ENCODE measurements at places on chromosomes 2 and 18. TPM values are rescaled to one million over a fixed set of nuclear protein-coding genes. Genes with fewer than 3 reads are reported as not detected.

GRCh38 chr2:229348128-229348527, 77.0 kb upstream of the PID1 start:
- DNase-seq = no peak

Gene KIF1A
- 0.42 TPM for total RNA-seq

DNA sequence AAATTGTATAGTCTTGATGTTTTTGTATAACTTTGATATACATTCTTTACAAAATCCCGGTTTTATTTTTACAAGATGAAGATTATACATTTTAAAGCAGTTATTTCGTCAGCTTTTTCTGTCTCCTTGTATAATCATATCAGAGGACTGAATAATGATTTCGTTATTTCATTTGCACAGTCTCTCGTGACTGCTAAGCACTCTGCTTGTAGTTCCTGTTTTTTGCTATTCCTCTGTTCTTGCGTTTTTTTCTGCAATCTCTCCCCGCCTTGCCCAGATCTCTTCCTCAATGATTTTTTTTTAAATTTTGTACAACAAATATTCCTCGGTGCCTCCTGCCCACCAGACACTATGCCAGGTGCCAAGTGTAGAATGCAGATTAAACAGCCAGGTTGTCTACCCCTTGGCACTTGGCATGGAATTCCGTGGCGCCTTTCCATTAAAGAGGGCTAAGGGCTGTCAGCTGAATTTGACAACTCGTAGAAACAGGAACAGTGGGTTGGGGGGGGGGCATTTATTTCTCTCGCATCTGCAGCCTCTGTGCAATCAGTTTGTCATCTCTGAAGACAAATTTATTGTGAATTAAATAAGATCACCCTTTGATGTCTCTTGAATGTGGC, 69.6 kb downstream of the KLHL29 start:
- no peak for DNase-seq

GRCh38 chr2:82317012-82317411, 2012.5 kb upstream of the LRRTM1 start:
- peak; percentile 84 for DNase-seq

Gene TRIM54
- total RNA-seq = 0.17 TPM
